ENCODE measurements at places on chromosomes 5 and 9.

GRCh38 chr5:5221724-5222123, 81.6 kb downstream of the ADAMTS16 start:
- DNase-seq: no peak

- DNase-seq: no peak
Observed at GRCh38 chr5:175895215-175895614, 23.8 kb downstream of the CPLX2 start.

- no peak for DNase-seq
Observed at GRCh38 chr5:172389578-172390112, 64.7 kb downstream of the SH3PXD2B start.

DNA sequence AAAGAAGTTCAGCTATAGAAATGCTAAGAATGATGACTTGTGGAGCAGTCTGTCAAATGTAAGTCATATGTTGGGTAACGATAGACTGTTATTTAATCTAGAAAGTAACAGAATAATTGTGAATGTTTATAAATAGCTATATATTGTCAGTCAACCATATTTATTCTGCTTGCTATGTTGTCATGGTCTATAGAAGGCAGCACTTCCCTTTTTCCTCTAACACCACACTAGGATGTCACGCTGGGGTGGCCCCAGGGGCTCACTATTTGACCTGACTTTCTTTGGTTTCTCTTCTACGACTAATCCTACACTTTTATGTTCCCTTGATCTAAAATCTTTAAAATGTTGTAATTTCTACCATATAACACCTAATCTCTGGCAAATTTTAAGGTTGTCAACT, 20.5 kb downstream of the ERAP2 start:
- DNase-seq: no peak

GRCh38 chr9:18805386-18805785, 227.6 kb downstream of the SAXO1 start:
- DNase-seq: no peak

DNA sequence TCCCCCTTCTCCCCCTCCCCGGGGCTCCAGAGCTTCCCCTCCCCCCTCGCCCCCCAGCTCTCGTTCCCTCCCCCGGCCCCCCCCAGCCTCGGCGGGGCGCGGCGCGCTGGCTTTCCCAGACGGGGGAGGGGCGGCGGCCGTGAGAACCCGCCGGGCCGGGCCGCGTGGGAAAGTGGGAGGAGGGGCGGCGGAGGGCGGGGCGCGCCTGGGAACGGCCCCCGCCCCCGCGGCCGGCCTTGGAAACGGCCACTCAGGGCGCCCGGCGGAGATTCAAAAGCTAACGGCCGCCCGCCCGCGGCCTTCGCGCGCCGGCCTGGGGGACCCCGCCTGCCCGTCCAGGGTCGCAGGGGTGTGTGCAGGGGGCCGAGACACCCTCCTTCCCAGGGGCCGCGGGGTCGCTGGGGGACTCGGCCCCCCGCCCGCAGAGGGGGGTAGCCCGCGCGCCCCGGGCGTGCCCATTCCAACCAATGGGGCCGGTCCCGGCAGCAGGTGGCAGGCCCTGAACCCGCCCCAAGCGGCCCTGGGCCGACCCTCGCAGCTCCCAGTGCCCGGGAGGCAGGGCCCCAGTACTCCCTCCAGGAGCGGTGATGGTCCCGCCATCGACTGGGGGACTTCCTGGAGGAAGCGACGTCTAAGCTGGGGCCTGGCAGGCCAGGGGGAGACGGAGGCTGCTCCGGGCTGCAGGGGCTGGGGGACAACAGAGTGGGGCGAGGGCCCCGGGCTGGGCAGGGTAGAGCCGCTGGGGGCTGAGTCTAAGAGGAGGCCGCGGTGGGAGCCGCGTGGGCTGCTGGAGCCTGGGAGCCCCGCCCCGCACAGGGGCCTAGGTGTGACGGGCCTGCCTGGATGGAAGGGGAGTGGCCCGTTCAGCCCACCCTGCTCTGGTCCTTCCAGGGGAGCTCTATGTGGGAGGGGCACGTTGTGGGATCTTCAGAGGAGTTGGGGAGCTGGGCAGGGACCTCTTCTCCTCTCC, 14.2 kb upstream of the NRARP start:
- peak; percentile 33 for DNase-seq

DNA sequence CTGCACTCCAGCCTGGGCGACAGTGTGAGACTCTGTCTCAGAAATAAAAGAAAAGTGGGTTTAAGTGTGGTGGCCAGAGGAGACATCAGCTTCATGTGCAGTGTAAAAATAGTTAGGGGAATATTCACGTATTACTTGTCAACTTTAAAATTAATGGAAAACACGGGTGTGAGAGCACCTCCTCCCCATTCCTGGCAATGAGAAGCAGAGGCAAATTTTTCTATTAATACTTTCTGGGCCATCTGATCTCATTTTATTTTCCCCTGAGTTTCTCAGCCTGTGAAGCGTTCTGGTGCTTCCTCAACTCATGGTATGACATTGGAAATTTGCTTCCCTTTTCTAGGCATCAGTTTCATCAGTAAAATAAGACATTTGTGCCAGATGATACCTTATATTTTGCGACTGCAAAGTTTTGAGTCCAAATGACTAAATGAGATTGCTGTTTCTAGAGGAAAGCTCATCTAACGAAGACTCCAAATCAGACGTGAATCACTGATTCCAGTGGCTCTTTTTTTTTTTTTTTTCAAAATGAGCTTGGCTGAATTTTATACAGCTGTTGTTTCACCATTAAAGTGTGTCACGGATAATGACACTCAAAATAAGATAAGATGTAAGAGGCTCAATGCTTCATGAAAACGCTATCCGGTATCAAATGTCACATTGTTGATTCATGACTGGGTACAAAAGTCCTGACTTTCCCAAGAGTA, 104.6 kb downstream of the MSX2 start:
- no peak for DNase-seq

GRCh38 chr5:73380041-73380440, 68.5 kb downstream of the FOXD1 start:
- DNase-seq: no peak

DNA sequence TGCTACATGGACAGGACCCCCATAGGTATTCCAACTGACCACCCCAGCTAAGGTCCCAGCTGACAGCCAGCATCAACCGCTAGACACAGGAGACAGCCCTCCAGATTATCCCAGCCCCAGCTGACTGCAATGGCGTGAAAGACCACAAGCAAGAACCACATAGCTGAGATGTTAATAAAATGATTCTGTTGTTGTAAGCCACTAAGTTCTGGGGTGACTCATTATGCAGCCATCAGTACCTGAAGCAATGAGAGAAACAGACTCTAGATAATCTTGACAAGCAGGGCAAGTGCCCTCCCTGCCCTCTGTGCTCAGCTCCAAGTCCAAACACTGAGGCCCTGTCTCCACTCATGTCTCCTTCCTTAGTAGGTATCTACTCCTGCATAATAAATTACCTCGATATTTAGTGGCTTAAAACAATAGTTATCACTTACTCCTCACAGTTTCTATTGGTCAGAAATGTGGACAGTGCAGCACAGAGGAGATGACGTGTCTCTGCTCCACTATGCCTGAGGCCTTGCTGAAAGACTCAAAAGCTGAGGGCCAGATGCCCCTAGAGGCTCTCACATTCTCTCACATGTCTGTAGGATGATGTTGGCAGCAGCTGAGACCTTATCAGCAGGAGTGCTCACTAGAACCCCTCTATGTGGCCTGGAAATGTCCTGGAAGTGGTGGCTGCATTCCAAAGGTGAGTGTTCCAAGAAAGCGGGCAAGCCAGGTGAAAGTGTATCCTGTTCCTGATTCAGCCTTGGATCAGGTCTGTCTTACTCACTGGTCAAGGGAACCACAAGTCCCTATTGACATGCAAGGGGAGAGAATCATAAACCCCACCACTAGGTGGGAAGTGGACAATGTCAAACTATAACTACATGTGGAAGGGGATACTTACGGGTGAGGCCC, 2.5 kb downstream of the MGAT1 start:
- DNase-seq: no peak

DNA sequence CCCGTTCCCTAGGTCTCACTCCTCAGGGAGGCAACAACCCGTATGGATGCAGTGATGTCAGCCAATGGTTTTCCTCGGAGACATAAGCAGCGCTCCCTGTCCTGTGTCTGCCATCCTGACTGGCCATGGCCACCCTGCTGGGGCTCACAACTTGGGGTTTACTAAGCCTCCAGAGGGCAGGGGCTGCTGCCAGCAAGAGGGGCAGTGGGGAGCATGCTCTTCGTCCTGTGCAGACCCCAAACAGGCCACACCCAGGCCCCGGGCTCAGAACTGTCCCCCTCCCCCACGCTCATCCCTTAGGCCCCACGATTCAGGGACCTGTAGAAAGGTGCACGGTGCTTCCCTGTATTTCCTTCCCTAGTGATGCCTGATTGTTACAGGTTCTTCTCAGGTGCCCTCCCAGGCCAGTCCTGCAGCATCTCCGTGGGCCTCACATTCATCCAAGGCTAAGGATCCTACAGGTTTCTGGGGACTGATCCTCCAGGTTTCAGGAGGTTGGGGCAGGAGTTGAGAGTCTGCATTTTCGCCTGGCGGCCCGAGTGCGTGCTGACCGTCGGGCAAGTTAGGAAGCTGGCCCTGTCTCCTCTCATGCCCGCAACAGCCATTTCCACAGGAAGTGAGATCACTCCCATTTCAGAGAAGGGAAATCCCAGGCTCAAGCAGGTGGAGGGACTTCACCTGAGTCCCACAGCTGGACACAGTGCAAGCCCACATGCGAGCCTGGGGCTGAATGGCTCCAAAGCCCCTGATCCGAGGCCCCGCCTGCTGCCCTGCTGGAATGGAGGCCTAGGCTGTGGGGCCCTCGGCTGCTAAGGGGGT, 217.6 kb downstream of the ROR2 start:
- DNase-seq: no peak

GRCh38 chr9:136156209-136157120, 37.8 kb upstream of the TMEM250 start:
- no peak for DNase-seq

- no peak for DNase-seq
Observed at GRCh38 chr5:160692271-160692670, 159.7 kb downstream of the ATP10B start.

GRCh38 chr9:92562461-92562967, 26.7 kb upstream of the ECM2 start:
- DNase-seq: no peak

DNA sequence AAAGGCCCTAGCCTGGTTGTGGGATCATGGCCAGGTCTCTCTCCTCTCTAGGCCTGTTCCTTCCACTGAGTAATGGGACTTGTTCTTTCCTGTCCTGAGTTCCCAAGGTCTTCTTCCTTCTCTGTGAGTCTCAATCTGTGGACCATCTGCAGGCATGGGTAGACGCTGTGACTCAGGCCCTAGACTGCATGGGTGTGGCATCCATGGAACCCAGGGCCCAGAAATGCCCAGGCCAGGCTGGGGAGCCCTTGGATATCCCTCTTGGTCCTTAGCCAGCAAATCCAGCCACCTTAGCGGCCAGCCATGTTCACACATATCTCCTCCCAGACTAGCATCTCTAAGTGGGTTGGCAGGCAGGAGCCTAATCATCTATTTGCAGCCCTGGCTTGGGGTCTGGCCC, 2.3 kb upstream of the ACSL6 start:
- DNase-seq: no peak

- no peak for DNase-seq
Observed at GRCh38 chr5:78959767-78960166, 25.3 kb downstream of the ARSB start.

DNA sequence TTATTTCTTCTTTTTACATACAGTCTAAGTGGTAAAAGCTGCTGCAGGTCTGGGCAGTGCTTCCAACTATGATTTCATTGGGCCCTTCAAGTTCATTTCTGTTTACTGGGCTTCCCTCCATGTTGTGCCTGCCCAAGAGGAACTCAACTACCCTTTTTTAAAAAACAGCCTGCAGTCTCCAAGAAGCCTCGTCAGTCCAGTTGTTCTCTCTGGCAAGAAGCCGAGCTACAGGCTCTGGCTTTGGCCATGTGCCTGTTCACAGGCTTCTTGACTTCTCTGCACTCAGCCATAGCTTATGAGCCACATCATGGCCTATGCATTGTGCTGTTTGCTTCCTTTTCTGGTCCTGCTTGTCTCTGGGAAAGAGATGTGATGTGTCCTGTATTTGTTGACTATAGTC, 119.7 kb upstream of the PJA2 start:
- DNase-seq: no peak

GRCh38 chr9:127018935-127019334, 103.5 kb downstream of the ANGPTL2 start:
- DNase-seq: no peak

DNA sequence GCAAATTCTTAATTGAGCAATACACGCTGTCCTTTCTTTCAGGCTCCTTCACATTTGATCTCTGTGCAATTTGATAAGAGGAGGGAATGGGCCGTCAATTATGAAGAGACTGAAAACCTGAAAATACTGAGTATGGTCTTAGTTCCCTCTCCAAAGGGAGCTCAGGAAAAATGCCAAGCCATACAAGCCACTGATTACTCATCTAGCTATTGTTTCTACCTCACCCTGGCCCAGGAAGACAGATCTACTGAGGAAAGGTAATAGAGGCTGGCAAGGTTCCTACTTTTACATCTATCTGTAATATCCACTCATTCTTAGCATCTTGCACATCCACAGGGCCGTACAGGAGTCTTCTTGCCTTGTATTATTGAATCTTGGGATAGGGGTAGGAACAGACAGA, 23.7 kb upstream of the TNC start:
- no peak for DNase-seq

GRCh38 chr9:124149992-124150391, 107.8 kb upstream of the NEK6 start:
- DNase-seq: no peak

DNA sequence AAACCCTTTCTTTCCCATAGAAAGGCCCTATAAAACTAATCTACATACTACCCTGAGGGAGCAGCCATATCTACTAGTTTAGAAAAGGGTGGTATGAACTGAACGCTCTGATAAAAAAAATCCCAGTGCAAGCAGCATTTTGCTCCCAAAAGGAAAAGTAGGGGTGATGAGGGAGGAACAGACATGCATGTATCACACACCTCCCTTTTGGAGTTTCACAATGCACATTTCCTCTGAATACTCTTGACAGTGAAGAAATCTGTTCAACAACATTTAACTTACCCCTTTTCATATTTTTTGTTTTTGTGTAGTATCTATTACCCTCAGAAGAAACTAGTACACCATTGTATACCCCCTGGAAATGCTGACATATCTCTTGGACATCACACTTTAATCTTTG, 411.4 kb downstream of the MAT2B start:
- DNase-seq: no peak

Measured in activated CD4-positive, CD25-positive, alpha-beta regulatory T cell treated with anti-CD3 and anti-CD28 coated beads, Interleukin-2, amount 50 U/mL, for 72 hours (primary cell).